ENCODE measurements at places on chromosomes 12 and 14. TPM values are rescaled to one million over a fixed set of nuclear protein-coding genes. Genes with fewer than 3 reads are reported as not detected.

DNA sequence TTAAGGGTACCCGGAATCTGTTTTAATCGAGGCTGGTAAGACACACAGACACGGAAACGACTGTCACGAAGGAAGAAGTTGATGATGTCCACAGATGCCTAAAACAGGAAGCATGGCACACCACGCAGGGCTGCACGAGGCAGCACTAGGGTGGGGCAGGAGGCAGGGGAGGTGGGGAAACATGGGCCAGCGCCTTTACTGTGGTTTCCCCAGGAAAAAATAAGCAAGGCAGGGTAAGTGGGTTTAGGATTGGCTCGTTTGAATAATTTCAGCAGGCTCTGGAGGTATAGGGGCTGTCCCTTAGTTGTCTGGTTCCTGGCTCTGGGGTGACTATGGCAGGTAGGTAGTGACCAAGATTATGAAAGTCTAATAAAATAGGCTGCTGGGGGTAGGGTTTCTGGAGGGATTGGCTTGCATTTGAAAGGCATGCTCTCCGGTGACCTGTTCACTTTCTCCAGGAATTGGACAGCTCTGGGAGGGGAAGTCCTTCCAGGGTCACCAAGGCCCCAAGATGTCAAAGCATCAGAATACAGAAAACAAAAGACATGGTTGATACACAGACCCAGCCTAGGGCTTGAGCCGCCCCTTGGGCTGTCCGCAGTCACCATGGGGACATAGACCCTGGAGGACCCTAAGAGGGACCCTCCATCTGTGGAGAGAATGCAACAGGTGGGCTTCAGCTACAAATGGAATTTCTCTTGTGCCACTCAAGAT is 35.3 kb downstream of the MAP1LC3B2 start:
- H3K27ac ChIP-seq = no peak overlapping the region
- no peaks in the 10 kb centered on the region for H3K36me3 ChIP-seq
- DNase-seq = peak; percentile 74
- peak overlapping the region; percentile 15 for H3K4me3 ChIP-seq

DNA sequence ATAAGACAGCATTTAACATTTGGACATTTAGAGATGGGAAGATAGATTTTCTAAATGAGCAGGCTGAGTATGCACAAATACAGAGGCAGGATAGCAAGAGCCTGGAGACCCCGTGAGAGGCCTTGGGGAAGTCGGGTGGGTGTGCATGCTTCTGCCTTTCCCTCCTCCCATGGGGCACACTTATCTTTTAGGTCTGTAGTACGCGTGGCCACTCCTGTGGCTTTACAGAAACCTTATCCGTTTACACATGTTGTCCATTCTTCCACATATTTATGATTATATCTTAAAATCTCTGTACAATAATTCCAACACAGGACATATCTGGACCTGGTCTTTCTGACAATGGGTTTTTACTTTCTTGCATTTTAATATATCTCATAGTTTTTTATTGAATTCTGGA is 33.6 kb downstream of the GYS2 start:
- H3K36me3 ChIP-seq = no peaks in the 10 kb centered on the region
- H3K27ac ChIP-seq = no peak overlapping the region
- no peaks in the 10 kb centered on the region for H3K27me3 ChIP-seq

GRCh38 chr12:81998761-81999378 is 239.7 kb upstream of the PPFIA2 start:
- no peaks in the 10 kb centered on the region for H3K36me3 ChIP-seq
- no peak overlapping the region for H3K27ac ChIP-seq
- H3K4me1 ChIP-seq = no peaks in the 10 kb centered on the region
- no peak overlapping the region for H3K4me3 ChIP-seq
- DNase-seq = no peak

GRCh38 chr12:118397708-118398440 is 21.5 kb downstream of the SUDS3 start:
- H3K27me3 ChIP-seq = no peaks in the 10 kb centered on the region
- H3K4me3 ChIP-seq = no peak overlapping the region
- H3K36me3 ChIP-seq = peaks cover 76% of the 10 kb centered on the region
- H3K4me1 ChIP-seq = no peaks in the 10 kb centered on the region

DNA sequence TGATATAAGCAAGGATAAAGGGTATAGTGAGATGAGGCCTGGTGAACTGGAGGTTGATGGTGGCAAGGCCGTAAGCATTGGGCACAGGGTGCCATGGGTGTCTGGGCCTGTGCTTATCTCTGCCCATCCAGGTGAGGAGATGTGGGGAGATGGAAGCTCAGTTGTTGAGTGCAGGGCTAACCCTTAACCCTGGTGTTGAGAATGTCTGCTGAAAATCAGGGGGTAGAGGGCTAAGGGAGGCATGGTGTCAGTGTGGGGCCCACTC is 86.1 kb downstream of the SYNE2 start:
- H3K4me1 ChIP-seq = peaks cover 47% of the 10 kb centered on the region
- H3K4me3 ChIP-seq = no peak overlapping the region
- H3K27me3 ChIP-seq = no peaks in the 10 kb centered on the region

The DENND5B gene
- total RNA-seq = 0.22 TPM

DNA sequence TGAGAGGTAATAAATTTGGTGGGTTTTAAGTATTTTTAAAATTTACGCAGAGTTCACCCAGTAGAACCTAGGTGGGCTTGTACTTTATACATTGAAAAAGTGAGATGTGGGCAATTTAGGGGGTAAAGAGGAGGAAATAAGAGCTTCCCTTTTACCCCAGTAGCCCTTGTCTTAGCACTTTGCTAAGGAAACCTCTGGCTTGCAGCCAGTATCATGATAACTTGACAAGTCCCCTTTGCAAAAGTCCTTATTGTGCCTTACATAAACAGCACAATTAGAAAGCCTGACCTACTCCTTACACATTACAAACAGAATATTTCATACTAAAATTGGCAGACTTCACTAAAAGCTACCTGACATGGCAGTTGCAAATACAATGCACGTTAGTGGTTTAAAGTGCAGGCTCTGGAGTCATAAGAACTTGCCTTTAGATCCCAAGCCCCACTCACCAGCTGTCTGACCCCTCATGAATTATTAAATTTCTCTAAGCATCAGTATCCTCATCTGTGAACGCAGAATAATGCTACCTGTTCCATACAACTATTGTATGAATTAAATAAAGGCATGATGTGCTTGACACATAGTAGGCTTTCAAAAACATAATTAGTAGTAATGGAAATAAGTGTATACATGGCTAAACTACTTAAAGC is 53.2 kb upstream of the NELL2 start:
- H3K4me3 ChIP-seq = no peak overlapping the region
- H3K4me1 ChIP-seq = no peaks in the 10 kb centered on the region
- H3K27me3 ChIP-seq = no peaks in the 10 kb centered on the region
- H3K36me3 ChIP-seq = no peaks in the 10 kb centered on the region
- DNase-seq = no peak

The TMEM121 gene
- total RNA-seq = 1.7 TPM

DNA sequence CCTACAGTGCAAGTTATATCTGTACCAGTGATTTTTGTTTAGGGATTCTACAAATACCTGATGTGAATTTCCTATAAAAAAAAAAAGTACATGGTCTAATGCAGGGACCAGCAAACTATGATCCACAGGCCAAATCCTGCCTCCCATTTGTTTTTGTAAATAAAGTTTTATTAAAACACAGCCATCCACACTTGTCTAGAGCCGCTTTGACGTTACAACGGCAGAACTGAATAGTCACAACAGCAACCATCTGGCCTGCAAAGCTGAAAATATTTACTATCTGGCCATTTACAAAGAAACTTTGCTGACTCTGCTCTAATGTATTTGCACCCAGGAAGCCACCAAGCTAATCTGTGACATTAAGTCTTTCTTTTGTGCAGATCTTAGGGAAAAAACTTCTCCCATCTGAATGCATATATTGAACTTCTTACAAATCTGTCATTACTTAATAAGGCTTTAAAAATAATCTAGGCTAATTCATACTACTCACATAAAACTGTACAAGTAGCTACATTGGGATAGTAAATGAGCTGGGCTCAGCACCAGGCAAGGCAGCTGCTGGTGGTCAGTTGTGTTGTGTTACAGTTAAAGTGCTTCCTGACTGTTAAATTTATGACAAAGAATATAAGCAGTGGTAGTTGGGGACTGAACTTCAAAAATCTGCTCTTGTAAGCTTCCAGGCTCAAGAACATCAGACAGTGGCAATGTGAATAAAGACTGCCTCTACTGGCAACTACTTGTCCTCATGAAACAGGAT is 303.3 kb downstream of the MED13L start:
- H3K4me3 ChIP-seq = no peak overlapping the region
- H3K27me3 ChIP-seq = no peaks in the 10 kb centered on the region
- no peaks in the 10 kb centered on the region for H3K4me1 ChIP-seq
- no peak overlapping the region for H3K27ac ChIP-seq
- H3K36me3 ChIP-seq = peaks cover 72% of the 10 kb centered on the region
- DNase-seq = no peak

- H3K36me3 ChIP-seq = no peaks in the 10 kb centered on the region
- H3K4me1 ChIP-seq = peaks cover 26% of the 10 kb centered on the region
- H3K27me3 ChIP-seq = no peaks in the 10 kb centered on the region
- DNase-seq = no peak
- H3K27ac ChIP-seq = no peak overlapping the region
These were observed 48.3 kb upstream of the BCL2L14 start for GRCh38 chr12:12022306-12022936.

The TOX4 gene
- 77.4 TPM for total RNA-seq

GRCh38 chr12:64583771-64584421 is 26.4 kb upstream of the RASSF3 start:
- no peaks in the 10 kb centered on the region for H3K27me3 ChIP-seq
- DNase-seq = no peak
- H3K27ac ChIP-seq = peak overlapping the region; percentile 7
- peaks cover 30% of the 10 kb centered on the region for H3K4me1 ChIP-seq
- H3K4me3 ChIP-seq = peak overlapping the region; percentile 24

GRCh38 chr12:29970501-29970900 is 186.8 kb upstream of the TMTC1 start:
- DNase-seq = no peak
- no peak overlapping the region for H3K4me3 ChIP-seq
- no peaks in the 10 kb centered on the region for H3K4me1 ChIP-seq

DNA sequence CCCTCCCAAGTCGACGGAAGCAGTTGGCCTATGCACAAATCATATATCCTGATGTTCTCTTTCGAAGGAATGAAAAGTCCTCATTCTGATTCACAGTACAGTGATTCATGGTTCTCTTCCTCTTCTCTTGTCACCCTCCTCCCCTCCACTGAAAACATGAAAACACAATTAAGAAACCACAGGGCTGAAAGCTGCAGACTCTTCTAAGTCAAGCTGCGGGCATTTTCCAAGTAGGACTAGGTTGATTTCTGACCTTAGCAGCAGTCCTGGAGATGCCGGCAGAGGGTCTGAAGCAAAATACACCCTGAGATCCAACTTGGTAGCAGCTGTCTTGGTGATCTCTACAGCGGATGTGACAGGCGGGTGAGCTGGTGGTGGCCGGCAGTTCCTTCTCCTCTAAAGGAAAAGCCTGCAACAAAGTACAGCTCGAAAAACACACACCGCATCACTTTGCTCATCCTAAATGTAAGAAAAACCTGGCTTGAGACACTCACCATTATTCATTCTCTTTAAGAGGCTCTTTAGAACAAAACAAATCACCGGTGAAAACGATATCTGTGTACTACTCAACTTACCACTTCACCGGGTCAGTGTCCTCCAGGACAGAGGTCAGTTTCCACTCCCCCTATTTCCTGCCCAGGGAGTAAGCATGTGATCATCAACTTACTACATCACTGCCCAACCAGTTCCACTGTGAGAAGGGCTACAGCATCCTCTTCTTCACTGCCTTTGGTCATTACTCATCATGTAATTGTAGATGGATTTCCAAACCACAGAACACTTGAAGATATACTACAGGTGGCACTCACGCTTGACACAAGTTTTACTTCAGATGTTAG is 6.0 kb downstream of the TMCC3 start:
- H3K27ac ChIP-seq = no peak overlapping the region
- no peak for DNase-seq
- no peaks in the 10 kb centered on the region for H3K36me3 ChIP-seq
- peak overlapping the region; percentile 24 for H3K4me3 ChIP-seq
- peaks cover 7% of the 10 kb centered on the region for H3K27me3 ChIP-seq
- H3K4me1 ChIP-seq = peaks cover 20% of the 10 kb centered on the region

GRCh38 chr14:32534145-32534544 is 205.0 kb downstream of the AKAP6 start:
- H3K4me1 ChIP-seq = no peaks in the 10 kb centered on the region
- no peaks in the 10 kb centered on the region for H3K27me3 ChIP-seq
- no peak for DNase-seq
- no peaks in the 10 kb centered on the region for H3K36me3 ChIP-seq
- H3K27ac ChIP-seq = no peak overlapping the region
- no peak overlapping the region for H3K4me3 ChIP-seq
